ENCODE measurements at places on chromosomes 16 and 17.

DNA sequence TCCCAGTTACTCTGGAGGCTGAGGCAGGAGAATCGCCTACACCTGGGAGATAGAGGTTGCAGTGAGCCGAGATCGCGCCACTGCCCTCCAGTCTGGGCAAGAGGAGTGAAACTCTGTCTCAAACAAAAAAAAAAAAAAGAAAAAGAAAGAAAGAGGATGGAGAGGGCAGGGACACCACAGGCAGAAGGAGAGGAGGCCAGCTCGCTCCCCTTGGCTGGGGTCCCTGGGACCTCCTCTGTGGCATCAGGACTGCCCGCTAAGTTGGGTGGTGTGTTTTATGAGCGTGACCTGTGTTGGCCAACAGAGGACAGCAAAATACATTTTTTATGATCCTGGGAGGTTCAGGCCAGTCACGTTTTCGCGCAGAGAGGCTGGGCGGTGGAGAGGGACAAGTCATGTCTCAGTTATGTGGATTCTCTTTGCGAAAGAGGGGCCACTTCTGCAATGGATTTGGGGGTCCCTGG, 229.6 kb downstream of the MRTFB start:
- peak; percentile 72 for DNase-seq

- DNase-seq: no peak
These were observed 12.2 kb downstream of the MPHOSPH6 start for GRCh38 chr16:82157836-82158235.

- no peak for DNase-seq
These were observed 28.6 kb downstream of the OSBPL7 start for GRCh38 chr17:47792979-47793378.

- no peak for DNase-seq
These were observed 101.1 kb downstream of the C16orf78 start for GRCh38 chr16:49474741-49475140.
